ENCODE measurements at places on chromosomes 13 and 19. TPM values are rescaled to one million over a fixed set of nuclear protein-coding genes. Genes with fewer than 3 reads are reported as not detected.

DNA sequence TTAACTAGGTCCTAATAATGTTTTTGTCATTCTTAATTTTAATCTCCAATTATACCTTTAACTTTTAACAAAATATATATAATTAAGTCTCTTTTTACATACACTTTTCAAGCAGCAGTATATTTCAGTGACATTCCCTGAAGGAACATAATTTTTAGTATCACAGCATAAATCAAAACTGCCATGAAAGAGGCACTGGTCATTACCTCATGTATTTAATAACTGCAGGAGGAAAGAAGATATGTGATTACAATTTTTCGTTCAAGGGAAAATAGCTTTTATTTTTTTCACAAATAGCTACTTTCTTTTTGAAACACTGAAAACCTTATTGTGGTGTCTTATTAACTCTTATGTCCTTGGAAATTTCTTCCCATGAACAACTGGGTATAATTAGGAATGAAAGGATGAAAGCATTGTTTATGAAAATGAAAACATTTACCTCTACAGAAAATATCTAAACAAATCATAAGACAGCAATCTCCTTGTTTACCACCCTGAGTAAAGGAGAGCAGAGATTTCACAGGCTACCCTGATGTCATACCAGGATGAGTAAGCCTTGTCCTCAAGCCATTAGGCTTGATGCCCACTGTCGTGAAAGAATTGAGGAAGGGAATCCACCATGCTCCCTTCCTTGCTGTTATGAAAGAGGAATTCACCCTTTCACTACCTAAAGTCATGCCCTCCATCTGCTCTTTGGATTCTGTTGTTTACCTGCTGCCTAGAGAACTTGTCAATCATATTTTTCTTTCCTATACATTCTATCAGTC is 877.2 kb upstream of the PCDH20 start:
- no peak overlapping the region for H3K4me3 ChIP-seq
- H3K27me3 ChIP-seq = no peaks in the 10 kb centered on the region
- H3K27ac ChIP-seq = no peak overlapping the region
- no peaks in the 10 kb centered on the region for H3K36me3 ChIP-seq
- no peak for DNase-seq
- H3K4me1 ChIP-seq = no peaks in the 10 kb centered on the region

GRCh38 chr19:31257025-31257424 is 92.2 kb downstream of the TSHZ3 start:
- no peak overlapping the region for H3K4me3 ChIP-seq
- no peaks in the 10 kb centered on the region for H3K36me3 ChIP-seq

- no peak for DNase-seq
- H3K36me3 ChIP-seq = no peaks in the 10 kb centered on the region
- H3K4me1 ChIP-seq = peaks cover 8% of the 10 kb centered on the region
- no peak overlapping the region for H3K4me3 ChIP-seq
- no peak overlapping the region for H3K27ac ChIP-seq
- H3K27me3 ChIP-seq = no peaks in the 10 kb centered on the region
These were observed 26.7 kb downstream of the ZMYM2 start for GRCh38 chr13:19985219-19985556.

DNA sequence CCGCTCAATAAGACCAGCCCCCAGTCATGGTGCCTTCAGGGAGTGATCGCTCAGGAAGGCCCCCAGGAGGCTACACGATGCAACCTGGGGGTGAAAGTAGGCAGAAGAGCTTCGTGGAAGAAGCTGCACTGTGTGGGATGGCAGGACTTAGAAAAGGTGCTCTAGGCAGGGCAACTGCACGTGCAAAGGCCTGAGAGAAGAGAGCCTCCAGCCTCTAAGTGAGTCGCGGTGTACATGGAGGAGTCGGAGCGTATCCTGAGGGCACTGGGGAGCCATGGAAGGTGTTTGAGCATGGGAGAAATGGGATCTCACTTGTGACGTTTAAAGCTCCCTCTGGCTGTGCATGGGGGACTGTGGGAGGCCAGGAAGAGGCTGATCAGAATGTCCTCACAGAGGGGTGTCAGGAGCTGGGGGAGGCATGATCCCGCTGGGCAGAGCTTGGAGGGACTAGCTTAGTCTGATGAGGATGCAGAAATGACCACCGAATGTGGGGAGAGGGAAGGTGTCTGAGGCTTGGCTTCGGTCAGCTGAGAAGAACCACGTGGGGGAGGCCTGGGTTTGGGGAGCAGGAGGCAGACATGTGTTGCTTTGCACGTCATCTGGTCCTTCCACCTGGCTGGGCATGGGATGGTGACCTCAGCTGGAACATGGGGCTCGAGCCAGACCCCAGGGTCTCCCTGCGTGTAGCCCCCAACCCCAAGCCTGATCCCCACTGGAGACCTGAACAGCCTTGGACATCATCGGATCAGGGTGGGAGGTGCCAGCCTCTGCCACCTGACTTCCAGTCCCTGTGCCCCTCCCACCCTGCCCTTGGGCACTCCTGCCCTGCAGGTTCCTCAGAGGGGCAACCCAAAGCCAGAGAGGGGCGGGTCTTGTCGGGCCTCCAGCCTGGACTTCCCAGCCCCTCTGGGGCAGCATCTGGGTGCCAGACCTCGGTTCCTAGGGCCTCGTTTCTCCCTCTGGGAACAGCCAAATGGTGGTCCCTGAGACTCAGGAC is 1.1 kb downstream of the APC2 start:
- H3K27me3 ChIP-seq = peaks cover 4% of the 10 kb centered on the region
- peaks cover 42% of the 10 kb centered on the region for H3K4me1 ChIP-seq
- H3K4me3 ChIP-seq = no peak overlapping the region
- H3K36me3 ChIP-seq = no peaks in the 10 kb centered on the region
- no peak for DNase-seq

- peak overlapping the region; percentile 18 for H3K27ac ChIP-seq
- H3K27me3 ChIP-seq = peaks cover 6% of the 10 kb centered on the region
- H3K4me1 ChIP-seq = peaks cover 75% of the 10 kb centered on the region
- no peak for DNase-seq
These were observed 507 bp downstream of the COL4A1 start for GRCh38 chr13:110306340-110306959.

DNA sequence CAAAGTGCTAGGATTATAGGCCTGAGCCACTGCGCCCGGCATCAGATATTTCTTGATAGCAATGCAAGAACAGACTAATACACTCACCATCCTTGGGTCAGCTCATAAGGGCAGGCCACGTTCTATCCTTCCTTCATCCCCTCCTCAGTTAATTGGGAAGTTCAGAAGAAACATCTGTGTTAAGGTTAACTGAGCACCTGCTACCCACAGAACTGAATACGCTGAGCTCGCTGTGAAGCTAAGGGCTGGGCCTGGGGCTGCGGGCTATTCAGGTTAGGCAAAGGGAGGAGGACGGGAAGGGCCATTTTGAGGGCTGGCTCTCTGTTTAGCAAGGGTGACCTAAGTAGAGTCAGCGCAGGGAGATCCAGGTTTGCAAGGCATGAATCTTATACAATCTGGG is 43.0 kb upstream of the UQCRFS1 start:
- H3K27ac ChIP-seq = no peak overlapping the region
- DNase-seq = no peak
- H3K4me3 ChIP-seq = no peak overlapping the region
- H3K4me1 ChIP-seq = no peaks in the 10 kb centered on the region
- no peaks in the 10 kb centered on the region for H3K27me3 ChIP-seq

GRCh38 chr19:33259539-33259938 is 33.9 kb upstream of the SLC7A10 start:
- no peaks in the 10 kb centered on the region for H3K4me1 ChIP-seq
- H3K27ac ChIP-seq = no peak overlapping the region
- no peaks in the 10 kb centered on the region for H3K27me3 ChIP-seq
- no peak for DNase-seq
- no peak overlapping the region for H3K4me3 ChIP-seq

GRCh38 chr19:28066161-28066560 is 1146.8 kb downstream of the UQCRFS1 start:
- H3K27me3 ChIP-seq = no peaks in the 10 kb centered on the region
- no peak overlapping the region for H3K27ac ChIP-seq
- DNase-seq = no peak
- no peaks in the 10 kb centered on the region for H3K36me3 ChIP-seq
- H3K4me3 ChIP-seq = no peak overlapping the region
- H3K4me1 ChIP-seq = peaks cover 3% of the 10 kb centered on the region

- H3K4me1 ChIP-seq = peaks cover 24% of the 10 kb centered on the region
- DNase-seq = no peak
- H3K36me3 ChIP-seq = no peaks in the 10 kb centered on the region
- no peak overlapping the region for H3K4me3 ChIP-seq
These were observed 13.5 kb downstream of the IL17D start for GRCh38 chr13:20716951-20717350.

- H3K4me1 ChIP-seq = peaks cover 70% of the 10 kb centered on the region
- peak overlapping the region; percentile 98 for H3K27ac ChIP-seq
- no peak for DNase-seq
These were observed 651 bp upstream of the POLR1D start for GRCh38 chr13:27621116-27621365.

- H3K4me1 ChIP-seq = peaks cover 35% of the 10 kb centered on the region
- peak overlapping the region; percentile 99 for H3K4me3 ChIP-seq
- DNase-seq = peak; percentile 83
- no peaks in the 10 kb centered on the region for H3K27me3 ChIP-seq
These were observed 776 bp upstream of the NCLN start for GRCh38 chr19:3184847-3185460.

DNA sequence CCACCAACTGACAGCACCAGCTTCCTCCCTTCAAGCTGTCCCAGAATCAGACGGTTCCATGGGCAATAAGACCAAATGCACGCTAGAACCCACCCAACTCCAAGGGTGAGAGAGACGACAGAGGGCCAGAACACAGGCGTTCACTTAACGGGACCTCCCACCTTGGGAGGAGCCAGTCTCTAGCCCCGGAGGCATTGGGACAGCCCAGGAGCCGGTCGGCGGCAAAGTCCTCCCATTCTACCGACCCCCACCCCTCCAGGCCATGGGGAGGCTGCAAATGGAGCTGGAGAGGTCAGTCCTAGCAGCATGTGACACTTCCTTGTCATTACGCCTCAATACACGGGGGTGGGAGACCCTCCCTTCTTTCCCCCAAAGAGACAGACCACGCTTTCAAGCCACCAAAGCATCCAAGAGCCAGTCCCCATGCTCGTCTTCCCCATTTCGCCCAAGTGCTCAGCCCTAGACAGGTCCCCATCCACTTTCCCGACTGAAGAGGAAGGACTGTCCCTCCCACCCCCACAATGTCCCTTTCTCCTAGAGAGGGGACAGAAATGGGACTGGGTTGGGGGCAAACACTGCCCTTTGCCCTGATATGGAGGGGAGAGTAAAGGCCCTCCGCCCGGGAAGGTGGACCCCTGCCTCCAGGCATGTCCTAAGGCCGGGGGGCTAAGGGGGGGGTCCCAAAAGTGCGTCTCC is 964 bp downstream of the KHSRP start:
- no peaks in the 10 kb centered on the region for H3K27me3 ChIP-seq
- peak overlapping the region; percentile 42 for H3K4me3 ChIP-seq
- no peak for DNase-seq
- H3K4me1 ChIP-seq = peaks cover 19% of the 10 kb centered on the region

Gene CCDC169
- total RNA-seq = 1.6 TPM

Gene OR7D2
- total RNA-seq = not detected

Gene PPM1N
- not detected for total RNA-seq

Gene C1QTNF9B
- not detected for total RNA-seq

Gene CEACAM1
- 2.3 TPM for total RNA-seq

Gene KLHL1
- total RNA-seq = not detected

Gene PRR12
- 23.4 TPM for total RNA-seq

All from body of pancreas (tissue), 4 donors.